Smooth muscle cell of trachea (primary cell): ENCODE measurements at places on chromosomes 2 and 18. TPM values are rescaled to one million over a fixed set of nuclear protein-coding genes. Genes with fewer than 3 reads are reported as not detected.

Gene ANKRD62
- not detected in 2 replicates for total RNA-seq

Gene DARS1
- total RNA-seq: 93.5 and 122 TPM in 2 replicates

Gene SULT1C2
- total RNA-seq: 0.44 and 0.50 TPM in 2 replicates

Gene DPP4
- total RNA-seq: 81.4 and 163 TPM in 2 replicates

Gene CFC1
- not detected in 2 replicates for total RNA-seq

Gene DNAH6
- 0.17 and 0.58 TPM in 2 replicates for total RNA-seq

Gene ST6GAL2
- total RNA-seq: under 0.01 TPM in 2 replicates

Gene KANSL1L
- total RNA-seq: 19.4 and 27.3 TPM in 2 replicates

Gene PLGLB2
- 2.0 TPM in 1 of 2 replicates, not detected in the other for total RNA-seq

Gene ARHGAP25
- 0.66 and 1.7 TPM in 2 replicates for total RNA-seq

Gene BOLA3
- total RNA-seq: 23.3 and 46.0 TPM in 2 replicates

Gene RAPH1
- total RNA-seq: 19.0 and 19.2 TPM in 2 replicates

Gene ETAA1
- total RNA-seq: 11.6 and 23.9 TPM in 2 replicates

Gene AQP12A
- total RNA-seq: not detected in 2 replicates

Gene VWC2L
- total RNA-seq: not detected in 2 replicates
